ENCODE measurements at places on chromosomes 6 and 20.

GRCh38 chr6:118719351-118720124, 68.1 kb upstream of the CEP85L start:
- DNase-seq, result no peak

GRCh38 chr6:150123645-150124044, 19.2 kb upstream of the PPP1R14C start:
- DNase-seq, result no peak

GRCh38 chr6:161200610-161201370, 73.1 kb downstream of the AGPAT4 start:
- no peak for DNase-seq

- DNase-seq, result no peak
These were observed 186.4 kb downstream of the TAF4 start for GRCh38 chr20:61879303-61879620.
